ENCODE measurements at places on chromosomes 16 and 17.

DNA sequence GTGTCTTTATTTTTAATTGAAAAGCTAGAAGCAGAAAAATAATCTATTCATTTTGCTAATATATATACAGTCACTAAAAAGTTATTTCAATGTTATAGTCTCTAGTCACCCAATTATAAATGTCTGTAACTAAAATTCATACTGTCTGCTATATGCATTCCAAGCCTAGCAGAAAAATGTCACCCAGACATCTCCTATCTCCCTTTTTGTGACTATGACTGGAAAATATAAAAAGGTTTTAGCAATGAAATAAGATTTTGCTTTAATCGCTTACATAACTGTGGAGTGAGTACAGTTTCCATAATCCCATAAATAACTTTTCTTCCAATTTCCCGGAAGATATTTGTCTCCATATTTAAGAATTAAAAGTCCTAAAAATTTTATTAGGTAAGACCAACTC is 88.6 kb downstream of the BRIP1 start:
- no peak for DNase-seq

- DNase-seq: no peak
Observed at GRCh38 chr16:71339236-71340171, 19.0 kb upstream of the CALB2 start.

- DNase-seq: no peak
Observed at GRCh38 chr17:21194703-21195102, 19.3 kb downstream of the TMEM11 start.

- DNase-seq: no peak
Observed at GRCh38 chr16:11667221-11667823, 933 bp upstream of the SNN start.

- DNase-seq: no peak
Observed at GRCh38 chr17:74531231-74531761, at the start of gene CD300LB. Gene CD300LB, minus strand, starts transcription at chr17:74531475. Its CDS starts 125 bp downstream, at chr17:74531350.

DNA sequence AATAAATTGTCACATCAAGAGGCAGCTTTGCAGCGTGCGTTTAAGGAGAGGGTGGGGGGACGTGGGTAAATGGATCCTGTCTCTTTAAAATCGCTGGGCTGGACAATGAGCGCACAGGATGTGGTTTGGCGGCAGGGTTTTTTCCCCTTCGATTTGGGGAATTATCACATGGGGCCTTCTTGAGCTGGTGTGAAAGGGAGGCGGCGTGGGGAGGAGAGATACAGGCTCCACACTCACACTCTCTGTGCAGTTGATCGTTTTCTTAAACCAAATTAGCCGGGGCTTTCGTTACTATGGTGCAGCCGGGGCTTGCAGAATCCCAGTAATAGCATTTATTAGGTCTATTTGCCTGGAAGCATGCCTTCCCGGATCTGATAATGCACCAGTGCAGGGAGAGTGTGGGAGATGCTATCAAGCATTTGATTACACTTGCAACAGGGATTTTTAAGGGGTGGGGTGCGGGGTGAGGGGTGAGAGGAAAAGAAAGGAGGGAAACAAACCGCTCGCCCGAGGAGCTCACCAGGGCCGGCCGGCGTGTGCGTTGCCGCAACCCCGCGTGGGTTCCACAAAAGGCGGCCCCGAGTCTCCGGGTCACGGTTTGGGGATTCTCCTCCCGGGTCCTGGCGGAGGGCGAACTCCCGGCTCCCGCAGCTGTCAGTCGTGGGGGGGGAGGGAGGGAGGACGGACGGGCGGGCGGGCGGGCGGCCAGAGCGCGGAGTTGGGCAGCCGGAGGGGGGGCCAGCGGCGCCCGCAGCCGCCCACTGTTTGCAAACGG is 58.8 kb upstream of the GSE1 start:
- DNase-seq: no peak

DNA sequence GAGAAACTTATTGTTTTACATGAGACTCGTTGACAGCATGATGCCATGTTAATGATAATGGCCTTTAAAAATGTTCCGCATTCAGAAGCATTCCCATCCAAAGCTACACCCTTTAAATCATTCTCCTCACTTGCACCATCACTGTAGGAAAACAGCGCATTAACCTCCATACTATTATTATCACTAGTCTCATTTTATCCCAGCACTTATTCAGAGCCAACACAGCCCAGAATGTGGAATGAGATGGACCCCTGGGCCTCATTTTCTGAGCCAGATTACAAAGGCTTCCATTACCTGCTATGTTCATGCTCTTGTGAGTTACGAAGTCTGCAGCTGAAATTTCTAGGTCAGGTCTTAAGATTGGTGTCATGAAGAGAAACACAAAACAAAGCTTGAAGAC is 159.4 kb downstream of the HS3ST3A1 start:
- DNase-seq: no peak

Data from activated CD4-positive, CD25-positive, alpha-beta regulatory T cell (primary cell).